Renal cortical epithelial cell (primary cell): ENCODE measurements at places on chromosomes 7 and 10.
A peak's percentile ranks its signal among the peaks of the same experiment; 100 is the strongest.

DNA sequence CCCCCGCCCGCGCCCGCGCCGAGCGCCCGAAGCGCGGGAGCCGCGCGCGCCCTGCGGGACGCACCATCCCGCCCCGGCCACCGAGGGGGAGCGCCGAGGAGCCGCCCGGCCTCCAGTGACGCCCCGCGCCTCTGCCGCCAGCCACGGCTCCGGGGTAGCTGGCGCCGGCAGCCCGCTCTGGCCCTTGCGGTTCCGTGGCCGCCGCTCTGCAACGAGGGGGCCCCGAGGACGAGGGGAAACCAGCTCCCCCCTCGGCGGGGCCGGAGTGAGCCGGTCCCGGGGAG lies at the start of gene PAXIP1:
Gene PAXIP1 (minus strand): TSS at position 33 of the 284 bp plus-strand sequence. CDS start 195 bp downstream, outside the sequence.
- DNase-seq, result no peak

- DNase-seq, result no peak
These were observed 39.6 kb downstream of the PFKP start for GRCh38 chr10:3106928-3107425.

GRCh38 chr7:108535744-108536143 lies 9.8 kb upstream of the PNPLA8 start:
- DNase-seq, result no peak

- DNase-seq, result no peak
These were observed 5.5 kb downstream of the ATP6V0E2 start for GRCh38 chr7:149879271-149879743.

- DNase-seq, result no peak
These were observed 107.2 kb downstream of the RUNDC3B start for GRCh38 chr7:87735360-87735759.

- DNase-seq, result no peak
These were observed 72.5 kb upstream of the UCN3 start for GRCh38 chr10:5292196-5292735.

GRCh38 chr7:20438694-20439376 lies 108.1 kb downstream of the ITGB8 start:
- DNase-seq, result no peak

- DNase-seq, result peak; percentile 49
These were observed 220.2 kb downstream of the DGKI start for GRCh38 chr7:137626469-137627067.

DNA sequence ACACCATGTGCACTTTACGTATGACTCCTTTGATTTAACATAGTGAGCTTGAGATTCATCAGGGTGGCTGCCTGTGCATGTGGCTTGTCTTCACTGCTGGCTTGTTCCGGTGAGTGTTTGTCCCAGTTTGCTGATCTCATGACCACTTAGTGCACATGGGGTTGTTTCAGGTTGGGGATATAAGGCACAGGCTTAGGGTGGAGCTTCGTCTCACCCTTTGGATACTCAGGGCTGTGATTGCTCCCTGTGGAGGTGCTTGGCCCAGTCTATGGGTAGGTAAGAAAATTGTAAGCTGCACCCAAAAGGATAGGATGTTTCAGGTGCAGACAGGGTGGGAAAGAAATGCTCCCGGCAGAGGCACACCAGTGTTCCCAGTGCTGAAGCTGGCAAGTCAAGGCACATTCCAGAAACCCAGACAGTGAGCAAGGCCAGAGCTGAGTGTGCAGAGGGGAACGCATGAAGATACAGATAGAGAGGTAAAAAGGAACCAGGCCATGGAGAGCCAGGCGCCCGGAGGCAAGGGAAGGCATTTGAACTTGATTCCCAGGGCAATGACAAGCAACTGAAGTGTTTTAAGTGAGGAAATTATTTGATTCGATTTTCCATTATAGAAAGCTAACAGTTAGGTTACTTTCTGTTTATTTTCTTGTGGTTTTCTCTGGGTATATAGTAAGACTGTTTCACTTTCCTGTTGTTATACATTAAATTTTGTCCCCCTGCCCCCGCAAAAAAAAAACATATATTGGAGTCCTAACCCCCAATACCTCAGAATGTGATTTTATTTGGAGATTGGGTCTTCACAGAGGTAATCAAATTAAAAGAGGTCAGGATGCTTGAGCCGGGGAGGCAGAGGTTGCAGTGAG lies 289.8 kb upstream of the KLF6 start:
- DNase-seq, result no peak

- no peak for DNase-seq
These were observed 10.6 kb upstream of the GPR37 start for GRCh38 chr7:124776153-124776552.

DNA sequence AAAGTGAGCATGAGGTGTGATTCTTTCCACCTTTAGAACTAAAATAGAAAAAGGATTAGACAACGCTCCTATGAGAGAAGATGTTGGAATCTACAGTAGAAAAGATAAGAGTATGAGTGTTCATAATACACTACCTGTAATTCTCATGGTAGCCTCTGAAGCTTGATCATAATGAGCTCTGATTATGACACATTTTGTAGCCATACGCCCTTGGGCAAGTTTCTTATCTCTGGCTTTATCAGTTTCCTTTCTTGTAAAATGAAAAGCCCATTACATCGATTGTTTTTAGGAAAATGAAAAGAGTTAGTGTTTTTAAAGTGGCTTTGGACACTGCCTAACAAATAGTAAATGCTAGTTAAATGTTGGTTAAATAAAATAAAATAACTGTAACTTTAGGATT lies 22.4 kb upstream of the PRSS58 start:
- no peak for DNase-seq

GRCh38 chr7:3914051-3914775 lies 613.2 kb downstream of the SDK1 start:
- DNase-seq, result no peak
